AG09319 (cell line): ENCODE measurements at places on chromosomes 7 and 10.

GRCh38 chr10:78688230-78688900, 380.4 kb upstream of the ZMIZ1 start:
- DNase-seq, result no peak

GRCh38 chr10:10788761-10789160, 228.9 kb upstream of the CELF2 start:
- DNase-seq, result no peak

DNA sequence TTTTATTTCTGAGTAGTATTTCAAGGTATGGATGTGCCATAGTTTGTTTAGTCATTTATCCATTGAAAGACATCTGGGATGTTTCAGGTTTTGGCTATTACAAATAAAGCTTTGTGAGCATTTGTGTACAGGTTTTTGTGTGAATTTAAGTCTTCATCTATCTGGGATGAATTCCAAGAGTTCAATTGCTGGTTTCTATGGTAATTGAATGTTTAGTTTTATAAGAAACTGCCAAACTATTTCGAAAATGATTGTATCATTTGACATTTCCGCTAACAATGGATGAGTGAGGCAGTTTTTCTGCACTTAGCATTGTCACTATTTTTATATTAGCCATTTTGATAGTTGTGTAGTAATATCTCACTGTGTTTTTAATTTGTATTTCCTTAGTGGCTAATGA, 99.4 kb downstream of the WDFY4 start:
- no peak for DNase-seq

- DNase-seq, result no peak
Observed at GRCh38 chr7:142833174-142834048, 21.5 kb upstream of the EPHB6 start.

DNA sequence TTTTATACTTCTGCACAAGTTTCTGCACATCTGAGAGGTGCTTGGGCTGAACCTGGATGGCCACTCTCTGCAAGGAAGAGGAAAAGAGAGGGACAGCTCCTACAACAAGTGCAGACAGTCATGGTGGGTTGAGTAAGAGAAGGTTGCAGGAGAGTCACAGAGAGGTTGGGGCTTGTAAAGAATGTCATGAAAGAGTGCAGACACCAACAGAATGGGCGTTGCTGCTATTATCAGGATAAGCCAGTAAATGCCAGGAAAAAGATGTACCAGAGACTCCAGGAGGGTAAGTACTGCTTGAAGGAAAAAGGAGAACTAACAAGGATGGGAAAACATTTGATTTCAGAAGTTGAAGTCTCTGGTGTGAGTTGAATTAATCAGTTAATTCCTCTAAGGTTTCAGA, 77.8 kb upstream of the NRP1 start:
- DNase-seq, result no peak

DNA sequence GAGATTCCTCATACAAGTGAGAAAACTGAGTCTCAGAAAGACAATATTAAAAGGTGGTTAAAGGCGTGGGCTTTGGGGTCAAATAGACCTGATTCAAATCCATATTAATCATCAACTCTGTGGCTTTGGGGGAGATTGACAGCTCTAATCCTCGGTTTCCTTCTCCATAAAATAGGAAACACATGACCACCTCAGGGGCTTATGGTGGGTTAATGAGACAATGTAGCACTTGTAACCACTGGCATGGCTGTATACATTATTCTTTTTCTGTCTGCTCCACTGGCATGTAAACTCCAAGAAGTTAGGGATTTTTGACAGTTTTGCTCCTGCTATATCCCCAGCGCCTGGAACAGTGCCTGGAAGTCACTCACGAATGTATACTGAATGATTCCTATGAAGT, 120.8 kb upstream of the GAD2 start:
- DNase-seq, result no peak

- DNase-seq, result no peak
Observed at GRCh38 chr7:18778594-18778993, 283.0 kb downstream of the HDAC9 start.
